Suprapubic skin (tissue), 4 donors: ENCODE measurements at places on chromosomes 4 and X. TPM values are rescaled to one million over a fixed set of nuclear protein-coding genes. Genes with fewer than 3 reads are reported as not detected.

Gene ZCCHC4
- 7.2 TPM for total RNA-seq

DNA sequence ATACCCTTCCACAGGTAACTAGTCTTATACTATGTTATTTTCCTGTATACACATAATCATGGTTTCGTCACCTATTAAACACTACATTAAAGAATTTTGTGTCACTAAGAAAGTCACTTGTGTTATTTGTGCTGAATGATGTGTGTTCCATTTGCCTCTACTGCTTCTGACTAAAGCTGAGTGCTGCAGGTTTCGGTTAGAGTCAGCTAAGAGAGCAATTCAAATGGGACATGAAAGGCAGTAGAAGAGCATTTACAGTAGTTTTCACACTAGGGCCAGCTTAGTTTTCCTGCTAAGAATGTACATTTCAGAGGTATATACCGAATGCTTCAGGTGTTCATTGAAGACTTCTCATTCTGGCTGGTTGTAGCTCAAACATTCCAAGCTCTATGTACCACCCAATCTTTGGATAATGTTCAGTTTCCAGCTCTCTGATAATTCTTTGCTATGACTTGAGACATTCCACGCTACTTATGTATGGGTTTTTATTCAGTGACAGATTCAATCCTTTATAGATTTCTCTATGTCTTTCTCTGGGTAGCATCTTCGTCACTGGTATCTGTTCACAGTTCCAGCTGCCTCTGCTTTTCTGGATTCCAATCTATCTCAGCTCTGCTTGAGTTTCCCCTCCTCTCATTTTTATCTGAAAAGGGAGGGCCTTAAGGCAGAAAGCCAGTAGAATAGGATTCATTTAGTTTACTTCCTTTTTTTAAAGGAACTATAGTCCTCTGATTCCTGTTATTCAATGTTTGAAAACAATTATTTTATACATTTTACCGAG, 164.4 kb downstream of the CXXC4 start:
- H3K4me3 ChIP-seq = no peak overlapping the region
- no peaks in the 10 kb centered on the region for H3K4me1 ChIP-seq
- no peaks in the 10 kb centered on the region for H3K27me3 ChIP-seq
- no peaks in the 10 kb centered on the region for H3K36me3 ChIP-seq
- DNase-seq = no peak

- H3K27ac ChIP-seq = no peak overlapping the region
- no peak for DNase-seq
- no peaks in the 10 kb centered on the region for H3K4me1 ChIP-seq
- H3K27me3 ChIP-seq = peaks cover 3% of the 10 kb centered on the region
- no peak overlapping the region for H3K4me3 ChIP-seq
- H3K36me3 ChIP-seq = no peaks in the 10 kb centered on the region
These were observed 32.7 kb upstream of the ADH7 start for GRCh38 chr4:99467887-99468286.

DNA sequence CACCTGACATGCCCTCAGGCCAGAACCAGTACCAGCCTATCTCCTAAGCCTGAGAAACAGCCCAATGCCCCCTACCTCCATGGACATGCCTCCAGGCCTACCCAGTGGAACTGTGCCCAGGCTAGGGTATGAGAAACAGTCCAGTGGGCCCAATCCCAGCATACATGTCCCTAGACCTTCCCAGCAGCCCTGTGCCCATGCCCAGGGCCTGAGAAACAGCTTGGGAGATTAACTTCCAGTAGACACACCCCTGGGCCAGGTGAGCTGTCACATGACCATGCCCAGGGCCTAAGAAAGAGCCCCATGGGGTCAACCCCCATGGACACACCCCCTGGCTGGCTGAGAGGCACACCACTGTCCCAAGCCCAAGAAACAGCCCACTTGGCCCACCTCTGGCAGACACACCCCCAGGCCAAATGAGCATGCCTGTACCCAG, 78.8 kb downstream of the CBR4 start:
- no peak overlapping the region for H3K4me3 ChIP-seq
- no peaks in the 10 kb centered on the region for H3K4me1 ChIP-seq
- H3K36me3 ChIP-seq = peaks cover 36% of the 10 kb centered on the region
- no peaks in the 10 kb centered on the region for H3K27me3 ChIP-seq
- no peak overlapping the region for H3K27ac ChIP-seq

- no peaks in the 10 kb centered on the region for H3K36me3 ChIP-seq
- H3K4me3 ChIP-seq = peak overlapping the region; percentile 78
- peak; percentile 78 for DNase-seq
- peak overlapping the region; percentile 95 for H3K27ac ChIP-seq
- H3K27me3 ChIP-seq = no peaks in the 10 kb centered on the region
These were observed 177.1 kb downstream of the CBR4 start for GRCh38 chr4:168832763-168833575.
